ENCODE measurements at places on chromosomes 16 and 17.

GRCh38 chr17:40447148-40447644 is 3.9 kb downstream of the IGFBP4 start:
- DNase-seq: peak; percentile 26

DNA sequence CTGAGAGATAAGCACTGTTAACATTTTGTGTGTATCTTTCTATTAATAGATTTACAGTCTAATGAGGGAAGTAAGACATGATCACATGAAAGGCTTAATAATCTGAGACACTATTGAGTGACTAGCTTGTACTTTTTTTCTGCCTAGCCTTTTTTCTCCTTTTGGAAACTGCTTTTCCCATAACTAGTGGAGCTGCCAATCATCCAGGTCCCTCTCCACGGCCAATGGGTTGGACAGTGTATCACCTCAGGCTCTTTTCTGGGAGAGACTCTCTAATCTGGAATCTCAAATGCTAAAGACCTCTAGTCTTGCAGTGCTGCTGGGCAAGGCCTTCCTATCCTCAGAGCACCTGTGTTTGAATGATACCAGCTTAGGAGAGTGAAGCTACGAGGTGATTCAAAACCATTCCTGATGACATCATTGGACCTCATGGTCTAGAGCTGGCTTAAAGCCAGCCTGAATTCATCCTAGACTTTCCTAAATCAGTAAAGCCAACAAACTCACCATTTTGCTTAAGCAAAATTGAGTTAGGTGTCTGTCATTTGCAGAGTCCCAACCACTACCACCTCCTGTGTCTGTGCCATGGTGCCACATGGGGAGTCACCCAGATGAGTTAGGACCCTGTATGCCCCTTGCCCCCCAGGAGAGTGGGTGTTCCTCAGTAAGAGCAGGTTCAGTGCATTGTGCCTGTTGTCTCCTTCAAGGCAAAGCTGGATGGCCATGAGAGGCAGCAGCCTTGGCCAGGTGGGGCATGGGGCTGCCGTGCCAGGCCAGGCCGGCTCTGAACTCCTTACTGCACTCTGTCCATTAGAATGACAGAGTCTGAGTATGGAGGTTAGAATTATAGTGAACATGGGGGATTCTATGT is 62.9 kb downstream of the SPECC1 start:
- no peak for DNase-seq

DNA sequence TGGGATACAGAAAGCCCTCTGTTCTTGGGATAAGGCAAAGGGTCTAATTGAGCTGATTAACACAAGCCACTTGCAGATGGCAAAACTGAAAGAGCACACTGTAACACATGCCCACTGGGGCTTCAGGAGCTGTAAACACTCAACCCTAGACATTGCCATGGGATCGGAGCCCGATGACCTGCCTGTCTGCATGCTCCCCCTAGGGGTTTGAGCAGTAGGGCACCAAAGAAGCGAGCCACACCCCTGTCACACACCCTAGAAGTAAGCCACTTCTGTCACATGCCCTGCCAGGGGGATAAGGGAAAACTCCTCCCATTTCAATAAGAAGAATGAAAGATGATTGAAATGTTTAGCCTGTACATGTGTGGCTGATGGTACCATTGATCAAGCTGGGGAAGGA is 81.3 kb upstream of the IRX6 start:
- no peak for DNase-seq

DNA sequence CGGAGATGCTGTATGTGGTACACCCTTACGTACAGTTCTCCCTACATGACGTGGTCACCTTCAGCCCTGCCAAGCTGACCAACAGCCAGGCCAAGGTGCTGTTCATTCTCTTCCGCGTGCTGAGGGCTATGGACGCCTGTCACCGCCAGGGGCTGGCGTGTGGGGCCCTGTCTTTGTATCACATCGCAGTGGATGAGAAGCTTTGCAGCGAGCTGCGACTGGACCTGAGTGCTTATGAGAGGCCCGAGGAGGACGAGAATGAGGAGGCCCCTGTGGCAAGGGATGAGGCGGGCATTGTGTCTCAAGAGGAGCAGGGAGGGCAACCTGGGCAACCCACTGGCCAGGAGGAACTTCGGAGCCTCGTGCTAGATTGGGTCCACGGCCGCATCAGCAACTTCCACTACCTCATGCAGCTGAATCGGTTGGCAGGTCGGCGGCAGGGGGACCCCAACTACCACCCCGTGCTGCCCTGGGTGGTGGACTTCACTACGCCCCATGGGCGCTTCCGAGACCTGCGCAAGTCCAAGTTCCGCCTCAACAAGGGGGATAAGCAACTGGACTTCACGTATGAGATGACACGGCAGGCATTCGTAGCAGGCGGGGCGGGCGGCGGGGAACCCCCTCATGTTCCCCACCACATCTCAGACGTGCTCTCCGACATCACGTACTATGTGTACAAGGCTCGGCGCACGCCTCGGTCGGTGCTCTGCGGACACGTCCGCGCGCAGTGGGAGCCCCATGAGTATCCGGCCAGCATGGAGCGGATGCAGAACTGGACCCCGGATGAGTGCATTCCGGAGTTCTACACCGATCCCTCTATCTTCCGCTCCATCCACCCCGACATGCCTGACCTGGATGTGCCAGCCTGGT is 1.4 kb downstream of the WDR81 start:
- DNase-seq: no peak

DNA sequence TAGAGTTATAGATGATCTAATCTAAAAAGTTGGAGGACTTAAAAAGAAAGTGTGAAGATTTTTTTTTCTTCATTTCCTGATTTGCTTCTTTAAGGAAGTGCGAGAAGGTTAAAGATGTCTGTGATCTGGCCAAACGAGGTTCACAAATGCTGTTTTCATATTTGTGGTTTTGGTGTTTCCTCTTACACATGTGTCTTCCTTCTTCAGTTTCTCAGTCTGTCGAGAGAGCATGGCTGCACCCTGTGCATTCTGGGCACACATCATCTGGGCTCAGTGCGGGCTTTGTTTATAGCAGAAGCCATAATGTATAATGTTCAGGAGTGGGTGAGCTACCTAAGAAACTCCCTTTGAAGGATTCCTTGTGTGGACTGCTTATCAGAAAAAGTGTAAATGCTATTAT is 260.4 kb upstream of the TBX2 start:
- peak; percentile 76 for DNase-seq

DNA sequence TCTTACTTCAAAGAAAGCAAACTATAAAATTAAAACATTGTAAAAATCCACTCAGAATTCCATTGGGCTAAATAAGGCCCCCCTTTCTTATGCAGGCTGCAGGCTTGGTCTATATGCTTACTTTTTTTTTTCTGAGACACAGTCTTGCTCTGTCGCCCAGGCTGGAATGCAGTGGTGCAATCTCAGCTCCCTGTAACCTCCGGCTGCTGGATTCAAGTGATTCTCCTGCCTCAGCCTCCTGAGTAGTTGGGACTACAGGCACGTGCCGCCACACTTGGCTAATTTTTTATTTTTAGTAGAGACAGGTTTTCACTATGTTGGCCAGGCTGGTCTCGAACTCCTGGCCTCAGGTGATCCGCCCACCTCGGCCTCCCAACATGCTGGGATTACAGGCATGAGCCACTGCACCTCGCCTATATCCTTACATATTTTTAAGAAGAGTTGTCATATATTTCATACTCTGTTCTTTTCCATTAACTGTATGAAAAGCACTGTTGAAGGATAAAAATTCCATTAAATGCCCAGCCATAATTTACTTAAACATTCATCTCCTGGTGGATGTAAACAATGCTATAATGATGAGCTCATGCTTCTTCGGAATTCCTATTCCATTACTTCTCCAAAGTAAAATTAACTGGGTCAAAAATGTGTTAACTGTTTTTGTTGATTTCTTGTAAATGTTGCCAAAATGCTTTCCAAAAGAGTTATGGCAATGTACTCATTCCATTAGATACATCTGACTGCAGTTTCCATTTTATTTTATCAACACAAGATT is 17.8 kb downstream of the SNN start:
- no peak for DNase-seq

GRCh38 chr16:86995456-86995855 is 321.7 kb downstream of the C16orf95 start:
- no peak for DNase-seq

GRCh38 chr16:28117168-28117565 is 53.7 kb upstream of the GSG1L start:
- DNase-seq: no peak

- DNase-seq: no peak
Measured at GRCh38 chr17:72087876-72088275, 32.9 kb upstream of the SOX9 start.

- no peak for DNase-seq
Measured at GRCh38 chr17:17352836-17353624, 49.9 kb downstream of the NT5M start.

- no peak for DNase-seq
Measured at GRCh38 chr17:5635949-5636348, 51.6 kb upstream of the NLRP1 start.

Data from cardiac fibroblast (primary cell).